Lower leg skin (tissue), 4 donors: ENCODE measurements at places on chromosomes 4 and X. TPM values are rescaled to one million over a fixed set of nuclear protein-coding genes. Genes with fewer than 3 reads are reported as not detected.

DNA sequence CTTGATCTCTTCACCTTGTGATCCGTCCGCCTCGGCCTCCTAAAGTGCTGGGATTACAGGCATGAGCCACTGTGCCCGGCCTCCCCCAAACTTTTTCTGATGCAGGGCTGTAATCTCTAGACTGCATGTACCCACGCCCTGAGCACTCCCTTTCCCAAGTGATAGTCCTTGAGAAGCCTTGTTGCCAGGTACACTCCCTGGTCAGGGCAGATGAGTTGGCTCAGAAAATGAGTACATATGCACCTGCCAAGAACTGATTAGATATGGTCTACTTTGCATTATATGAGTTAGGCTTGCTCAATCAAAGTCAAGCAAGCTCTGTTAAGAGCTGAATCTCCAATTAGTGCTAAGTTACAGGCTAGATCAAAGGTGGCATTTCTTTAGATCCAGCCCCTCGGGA lies 20.3 kb downstream of the APOO start:
- no peak for DNase-seq

- DNase-seq: no peak
These were observed 25.3 kb upstream of the RAB28 start for GRCh38 chr4:13509442-13509841.

DNA sequence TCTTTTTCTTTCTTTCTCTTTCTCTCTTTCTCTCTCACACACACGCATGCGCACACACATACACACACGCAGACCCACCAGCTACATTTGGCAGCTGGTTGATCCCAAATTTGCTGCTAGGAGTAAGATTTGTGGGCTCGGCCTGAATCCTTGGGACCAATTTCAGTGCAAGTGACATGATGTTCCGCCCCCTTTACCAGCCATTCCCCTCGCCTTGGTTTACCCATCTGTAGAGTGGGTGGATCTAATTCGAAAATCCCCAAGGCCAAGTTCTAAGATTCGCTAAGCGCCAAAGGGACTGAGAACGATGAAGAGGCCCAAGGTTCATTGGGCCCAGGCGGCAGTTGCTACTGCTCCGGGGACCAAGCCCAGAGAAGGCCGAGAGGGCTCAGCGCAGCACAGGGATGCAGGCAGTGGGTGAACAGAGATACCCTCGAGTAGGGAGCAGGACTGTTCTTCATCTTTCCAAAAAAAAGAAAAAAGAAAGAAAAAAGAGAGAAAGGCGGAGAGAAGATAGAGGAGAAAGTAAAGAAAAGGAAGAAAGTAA lies 5.8 kb downstream of the NKX3-2 start:
- no peak for DNase-seq

- DNase-seq: no peak
These were observed at the start of gene SLC38A5 for GRCh38 chrX:48470110-48470832. SLC38A5 (minus strand) TSS chrX:48470260; CDS start chrX:48467924, 2,336 bp downstream.

- DNase-seq: no peak
These were observed 59.8 kb downstream of the DDIT4L start for GRCh38 chr4:100130491-100130890.

Gene ATP8A1
- total RNA-seq: 4.9 TPM

DNA sequence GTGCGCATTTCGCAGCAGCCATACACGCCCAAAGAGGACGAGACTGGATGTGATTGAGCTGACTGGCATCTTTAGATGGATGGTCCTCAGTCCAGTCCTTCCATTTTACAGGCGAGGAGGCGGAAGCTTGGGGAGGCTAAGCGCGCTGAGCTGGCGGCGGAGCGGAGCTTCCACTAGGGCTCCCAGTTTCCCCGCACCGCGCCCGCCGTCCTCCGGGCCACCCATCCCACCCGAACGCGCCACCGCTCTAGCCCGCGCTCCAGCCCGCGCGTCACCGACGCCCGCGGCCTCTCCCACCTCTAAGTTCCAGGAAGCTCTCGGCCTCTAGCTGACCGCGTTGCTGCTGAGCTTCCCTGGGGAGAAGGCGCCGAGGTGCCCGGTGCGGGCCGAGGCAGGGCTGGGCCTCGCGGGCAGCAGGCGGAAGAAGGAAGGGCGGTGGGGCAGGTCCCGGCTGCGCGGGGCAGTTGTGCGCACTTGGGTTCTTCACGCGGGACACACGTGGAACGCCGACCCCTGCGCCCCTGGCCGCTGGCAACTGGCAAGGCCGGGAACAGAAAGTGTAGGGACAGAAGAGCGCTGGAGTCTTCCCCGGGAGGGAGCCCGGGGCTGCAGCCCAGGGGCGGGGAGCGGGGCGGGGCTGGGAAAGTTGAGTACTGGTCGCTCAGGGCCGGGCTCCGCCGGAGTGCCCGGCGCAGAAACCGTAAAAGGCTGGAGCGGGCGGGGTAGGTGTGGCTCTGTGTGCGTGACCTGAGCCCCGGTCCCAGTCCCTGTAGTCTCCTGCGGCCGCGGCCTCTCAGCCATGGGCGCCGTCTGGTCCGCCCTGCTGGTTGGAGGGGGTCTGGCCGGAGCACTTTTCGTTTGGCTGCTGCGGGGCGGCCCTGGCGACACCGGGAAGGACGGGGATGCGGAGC lies at the start of gene STBD1:
Gene STBD1 (plus strand): TSS at position 763 of the 911 bp plus-strand sequence. CDS start 37 bp downstream, at position 800.
- peak; percentile 47 for DNase-seq
